A549 treated with ZK216348 at 1 μM for 4 hours (cell line): ENCODE measurements at places on chromosomes 13 and 19. TPM values are rescaled to one million over a fixed set of nuclear protein-coding genes. Genes with fewer than 3 reads are reported as not detected.

RGS9BP gene
- 0.33 to 0.54 TPM (median 0.41 TPM) in 5 replicates for total RNA-seq

ZNF780B gene
- total RNA-seq: 4.3 to 8.5 TPM (median 6.4 TPM) in 5 replicates

CCDC70 gene
- total RNA-seq: not detected in 5 replicates

TLE2 gene
- 2.7 to 3.0 TPM (median 2.8 TPM) in 5 replicates for total RNA-seq

LRG1 gene
- total RNA-seq: 0.08 to 0.21 TPM (median 0.09 TPM) in 3 of 5 replicates, not detected in the others

ZNF534 gene
- total RNA-seq: not detected in 5 replicates

RNF17 gene
- total RNA-seq: not detected in 5 replicates

RNF113B gene
- not detected in 5 replicates for total RNA-seq

TMEM238 gene
- 2.3 to 14.6 TPM (median 11.3 TPM) in 5 replicates for total RNA-seq

CDX2 gene
- 0.56 to 1.3 TPM (median 0.95 TPM) in 5 replicates for total RNA-seq

TMEM272 gene
- total RNA-seq: not detected in 5 replicates

KANK2 gene
- total RNA-seq: 34.6 to 59.3 TPM (median 46.8 TPM) in 5 replicates

GNG7 gene
- 0.04 to 0.12 TPM (median 0.06 TPM) in 5 replicates for total RNA-seq

ZNF296 gene
- 5.5 to 12.5 TPM (median 11.8 TPM) in 5 replicates for total RNA-seq

TMEM86B gene
- 2.2 to 5.4 TPM (median 4.8 TPM) in 5 replicates for total RNA-seq

PSG5 gene
- total RNA-seq: 0.54 to 0.84 TPM (median 0.60 TPM) in 5 replicates

IRGC gene
- not detected in 5 replicates for total RNA-seq

PGLYRP1 gene
- not detected in 5 replicates for total RNA-seq

CEACAM5 gene
- total RNA-seq: 1.6 to 2.0 TPM (median 1.9 TPM) in 5 replicates

TMEM255B gene
- total RNA-seq: 0.86 to 1.2 TPM (median 1.1 TPM) in 5 replicates

TEX29 gene
- 0.39 TPM in 1 of 5 replicates, not detected in the others for total RNA-seq

HIF3A gene
- total RNA-seq: not detected in 5 replicates

TNNI3 gene
- total RNA-seq: 6.6 to 13.4 TPM (median 7.0 TPM) in 5 replicates

SERTAD1 gene
- total RNA-seq: 22.7 to 35.8 TPM (median 30.0 TPM) in 5 replicates

ZNF878 gene
- not detected in 5 replicates for total RNA-seq

ZNF581 gene
- total RNA-seq: 30.4 to 50.5 TPM (median 46.8 TPM) in 5 replicates

ZNF284 gene
- total RNA-seq: 0.36 to 0.57 TPM (median 0.40 TPM) in 5 replicates

LILRA2 gene
- total RNA-seq: 0.09 TPM in 1 of 5 replicates, not detected in the others

KIRREL2 gene
- total RNA-seq: 0.24 to 0.70 TPM (median 0.52 TPM) in 5 replicates

TMEM59L gene
- total RNA-seq: 5.8 to 6.2 TPM (median 6.0 TPM) in 5 replicates

FBXO17 gene
- total RNA-seq: 60.0 to 90.4 TPM (median 86.0 TPM) in 5 replicates

GAPDHS gene
- total RNA-seq: not detected in 5 replicates

HCST gene
- 0.55 to 0.89 TPM (median 0.63 TPM) in 3 of 5 replicates, not detected in the others for total RNA-seq

ZNF536 gene
- not detected in 5 replicates for total RNA-seq

GJB2 gene
- 0.53 to 0.84 TPM (median 0.77 TPM) in 5 replicates for total RNA-seq

WDR18 gene
- 37.9 to 71.8 TPM (median 69.0 TPM) in 5 replicates for total RNA-seq

MATK gene
- total RNA-seq: 0.41 to 2.0 TPM (median 1.0 TPM) in 5 replicates

ZNF155 gene
- 2.7 to 3.4 TPM (median 3.1 TPM) in 5 replicates for total RNA-seq

PVR gene
- total RNA-seq: 96.5 to 123 TPM (median 114 TPM) in 5 replicates

TIMM44 gene
- 27.8 to 34.5 TPM (median 30.3 TPM) in 5 replicates for total RNA-seq

DCLK1 gene
- 0.65 to 1.2 TPM (median 0.86 TPM) in 5 replicates for total RNA-seq

FDX2 gene
- total RNA-seq: 13.9 to 37.4 TPM (median 32.8 TPM) in 5 replicates
